SJCRH30 (cell line): ENCODE measurements at places on chromosomes 1 and 21. TPM values are rescaled to one million over a fixed set of nuclear protein-coding genes. Genes with fewer than 3 reads are reported as not detected.

GRCh38 chr1:240254778-240255291 lies 163.2 kb downstream of the FMN2 start:
- H3K36me3 ChIP-seq = no peaks in the 10 kb centered on the region
- no peak for DNase-seq
- no peak overlapping the region for H3K4me3 ChIP-seq
- H3K4me1 ChIP-seq = no peaks in the 10 kb centered on the region
- no peaks in the 10 kb centered on the region for H3K27me3 ChIP-seq

Gene MAP3K6
- 8.2 and 10.0 TPM in 2 replicates for total RNA-seq

DNA sequence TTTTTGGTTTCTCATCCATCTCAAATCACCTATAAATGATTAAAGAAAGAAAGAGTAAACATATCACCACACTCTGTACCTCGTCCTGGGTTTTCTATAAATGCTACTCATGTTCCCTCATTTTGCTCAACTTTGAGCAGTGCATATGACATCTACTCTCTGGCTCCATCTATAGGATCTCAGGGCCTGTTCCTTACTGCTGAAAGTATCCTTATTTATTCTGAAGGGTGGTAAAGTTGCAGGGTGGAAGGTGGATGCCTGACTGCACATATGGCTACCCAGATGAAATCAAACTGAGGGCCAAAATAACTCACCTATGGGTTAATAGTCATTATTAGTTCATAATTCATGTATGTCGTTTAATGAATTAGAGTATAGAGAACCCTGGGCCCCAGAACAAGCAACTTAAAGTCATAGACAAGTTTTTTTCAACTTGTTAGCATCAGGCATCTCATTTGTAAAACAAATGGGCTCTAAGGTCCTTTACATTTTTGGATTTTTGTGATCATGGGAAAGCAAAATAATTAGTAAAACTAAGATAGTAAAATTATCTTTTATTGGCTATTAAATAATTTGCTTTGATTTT lies 46.5 kb downstream of the NCF2 start:
- H3K27ac ChIP-seq = no peak overlapping the region
- H3K36me3 ChIP-seq = peaks cover 39% of the 10 kb centered on the region
- DNase-seq = peak; percentile 45
- peaks cover 8% of the 10 kb centered on the region for H3K4me1 ChIP-seq
- no peaks in the 10 kb centered on the region for H3K27me3 ChIP-seq

Gene GPR153
- total RNA-seq = 58.2 and 61.3 TPM in 2 replicates

DNA sequence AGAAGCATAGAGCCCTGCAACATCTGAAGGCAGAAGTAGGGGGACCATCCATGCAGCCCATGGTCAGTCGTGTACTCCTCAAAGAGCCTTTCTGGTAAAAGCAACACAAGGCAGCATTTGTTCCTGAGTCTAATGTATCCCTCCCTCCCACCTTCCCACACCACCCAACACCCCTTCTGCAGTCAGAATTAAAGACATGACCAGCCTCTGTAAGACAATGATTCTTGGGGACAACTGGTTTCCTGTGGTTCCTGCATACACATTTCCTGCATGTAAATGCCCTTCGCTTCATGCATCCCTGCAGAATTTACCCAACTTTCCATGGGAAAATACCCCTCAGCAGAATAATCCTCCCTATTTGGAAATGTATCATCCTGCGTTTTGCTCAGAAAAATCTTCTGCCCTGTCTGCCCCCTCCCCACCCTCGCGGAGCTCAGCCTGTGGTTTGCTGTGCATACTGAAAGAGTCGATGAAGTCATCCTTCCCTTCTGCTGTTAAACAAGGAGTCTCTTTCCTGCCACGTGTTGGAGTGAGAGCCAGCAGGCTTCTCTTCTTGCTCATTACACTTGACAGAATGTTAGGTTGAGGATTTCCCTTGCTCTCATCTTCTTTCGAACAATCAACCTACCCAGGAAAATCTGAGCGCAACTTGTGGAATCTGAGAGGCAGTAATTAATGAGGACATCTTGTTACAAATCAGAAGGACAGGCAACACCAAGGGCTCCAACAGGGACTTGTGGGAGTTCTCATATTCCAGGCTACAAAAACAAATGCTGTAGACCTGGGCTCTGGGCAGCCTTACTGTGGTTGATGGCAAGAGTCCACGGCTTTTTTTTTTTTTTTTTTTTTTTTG lies 4.7 kb downstream of the TNN start:
- no peaks in the 10 kb centered on the region for H3K27me3 ChIP-seq
- H3K4me3 ChIP-seq = peak overlapping the region; percentile 26
- H3K27ac ChIP-seq = peak overlapping the region; percentile 31
- H3K36me3 ChIP-seq = no peaks in the 10 kb centered on the region
- H3K4me1 ChIP-seq = peaks cover 13% of the 10 kb centered on the region
- DNase-seq = peak; percentile 69

GRCh38 chr21:35510294-35510693 lies 461.2 kb upstream of the RUNX1 start:
- DNase-seq = no peak
- peaks cover 12% of the 10 kb centered on the region for H3K4me1 ChIP-seq
- H3K27ac ChIP-seq = no peak overlapping the region
- no peak overlapping the region for H3K4me3 ChIP-seq

DNA sequence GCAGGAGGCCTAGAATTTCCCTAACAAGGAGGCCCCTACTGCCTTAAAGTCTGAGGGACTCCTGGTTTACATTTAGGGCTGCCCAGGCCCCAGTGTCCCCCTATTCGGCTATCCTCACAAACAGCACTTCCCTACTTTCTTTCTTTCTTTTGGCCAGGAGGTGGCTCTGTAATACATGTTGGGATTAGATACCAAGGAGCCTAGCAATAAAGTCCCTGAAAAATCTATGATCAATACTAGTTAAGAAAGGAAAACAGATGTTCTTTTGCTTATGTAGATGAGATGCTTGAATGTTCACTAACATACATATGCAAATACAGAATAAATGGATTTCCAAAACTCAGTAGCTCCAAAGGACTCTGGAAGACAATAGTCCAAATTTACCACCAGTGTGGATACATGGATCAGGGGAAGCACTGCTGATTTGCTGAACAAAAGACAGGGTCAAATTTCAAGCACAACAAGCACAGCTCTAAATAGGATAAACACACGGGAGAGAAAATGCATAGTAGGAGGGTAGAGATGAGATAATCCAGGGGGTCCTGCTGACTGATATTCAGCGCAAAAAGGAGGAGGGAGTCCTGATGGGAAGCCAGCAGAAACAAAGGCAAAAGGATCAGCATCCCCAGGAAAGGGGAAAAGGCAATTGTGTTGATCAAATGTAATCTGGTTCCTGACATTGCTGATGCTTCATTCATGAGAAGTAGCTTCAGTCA lies 240.0 kb downstream of the NUF2 start:
- H3K4me3 ChIP-seq = no peak overlapping the region
- H3K27ac ChIP-seq = no peak overlapping the region
- no peak for DNase-seq
- H3K4me1 ChIP-seq = peaks cover 15% of the 10 kb centered on the region
- H3K27me3 ChIP-seq = no peaks in the 10 kb centered on the region
- H3K36me3 ChIP-seq = no peaks in the 10 kb centered on the region

DNA sequence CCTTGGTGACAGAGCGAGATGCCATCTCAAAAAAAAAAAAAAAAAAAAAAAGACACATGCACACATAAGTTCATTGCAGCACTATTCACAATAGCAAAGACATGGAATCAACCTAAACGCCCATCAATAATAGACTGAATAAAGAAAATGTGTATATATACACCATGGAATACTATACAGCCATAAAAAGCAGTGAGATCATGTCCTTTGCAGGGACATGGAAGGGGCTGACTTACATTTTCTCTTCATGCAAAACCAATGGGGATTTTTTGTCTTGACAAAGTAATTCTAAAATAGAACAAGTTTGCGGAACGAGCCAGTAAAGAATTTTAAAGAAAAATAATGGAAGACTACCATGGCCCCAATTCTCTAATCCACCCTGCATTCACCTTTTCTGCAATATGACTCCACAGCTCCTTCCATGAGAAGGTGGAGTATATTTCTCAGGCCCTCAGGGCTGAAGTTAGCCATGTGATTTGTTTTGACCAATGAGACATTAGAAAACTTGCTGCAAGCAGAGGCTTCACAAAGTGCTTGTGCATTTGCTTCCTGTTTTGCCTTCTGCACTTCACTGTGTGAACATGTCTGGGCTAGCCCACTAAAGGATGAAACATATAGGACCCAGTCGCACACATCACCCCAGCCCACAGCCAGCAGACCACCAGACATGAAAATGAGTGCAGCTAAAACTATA lies 78.8 kb upstream of the NR5A2 start:
- no peak for DNase-seq
- no peak overlapping the region for H3K27ac ChIP-seq
- H3K36me3 ChIP-seq = no peaks in the 10 kb centered on the region
- H3K27me3 ChIP-seq = no peaks in the 10 kb centered on the region
- no peak overlapping the region for H3K4me3 ChIP-seq

Gene UTS2
- total RNA-seq = not detected in 2 replicates
